ENCODE measurements at places on chromosomes 13 and 19.

GRCh38 chr13:93814658-93815057 is 588.1 kb downstream of the GPC6 start:
- no peak for DNase-seq

DNA sequence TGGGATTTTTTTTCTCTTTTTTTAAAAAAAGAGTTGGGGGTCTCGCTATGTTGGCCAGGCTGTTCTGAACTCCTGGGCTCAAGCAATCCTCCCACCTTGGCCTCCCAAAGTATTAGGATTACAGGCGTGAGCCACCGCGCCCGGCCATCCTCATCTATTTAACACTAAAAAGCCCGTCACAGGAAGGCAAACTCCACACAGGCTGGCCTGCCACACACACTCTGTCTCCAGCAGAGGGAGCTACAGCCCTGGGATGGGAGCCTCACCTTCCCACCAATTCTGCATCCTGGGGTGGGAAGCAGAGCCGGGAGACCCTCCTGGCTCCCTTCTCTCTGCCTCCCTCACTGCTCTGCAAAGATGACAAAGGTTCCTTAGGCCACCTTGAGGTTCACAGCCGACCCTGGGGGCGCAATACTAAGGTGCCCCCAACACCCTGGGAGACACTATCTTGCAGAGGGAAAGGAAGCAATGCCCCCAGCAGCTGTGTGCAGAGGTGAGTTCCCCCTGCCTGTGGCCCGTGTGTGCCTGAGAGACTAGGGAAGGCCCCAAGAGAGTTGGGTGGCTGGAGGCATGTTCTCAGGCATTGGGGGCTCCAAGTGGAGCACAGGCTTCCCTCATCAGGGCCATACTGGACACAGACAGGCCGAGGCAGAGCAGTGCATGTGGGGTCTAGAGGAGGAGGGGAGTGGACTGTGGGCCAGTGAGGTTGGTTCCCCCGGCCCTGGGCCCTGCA is 27.4 kb upstream of the TIMM44 start:
- DNase-seq = no peak

- DNase-seq = no peak
These were observed 21.0 kb downstream of the GRIK5 start for GRCh38 chr19:42048992-42049391.

- DNase-seq = no peak
These were observed 368.7 kb downstream of the LIG4 start for GRCh38 chr13:107846642-107847041.

DNA sequence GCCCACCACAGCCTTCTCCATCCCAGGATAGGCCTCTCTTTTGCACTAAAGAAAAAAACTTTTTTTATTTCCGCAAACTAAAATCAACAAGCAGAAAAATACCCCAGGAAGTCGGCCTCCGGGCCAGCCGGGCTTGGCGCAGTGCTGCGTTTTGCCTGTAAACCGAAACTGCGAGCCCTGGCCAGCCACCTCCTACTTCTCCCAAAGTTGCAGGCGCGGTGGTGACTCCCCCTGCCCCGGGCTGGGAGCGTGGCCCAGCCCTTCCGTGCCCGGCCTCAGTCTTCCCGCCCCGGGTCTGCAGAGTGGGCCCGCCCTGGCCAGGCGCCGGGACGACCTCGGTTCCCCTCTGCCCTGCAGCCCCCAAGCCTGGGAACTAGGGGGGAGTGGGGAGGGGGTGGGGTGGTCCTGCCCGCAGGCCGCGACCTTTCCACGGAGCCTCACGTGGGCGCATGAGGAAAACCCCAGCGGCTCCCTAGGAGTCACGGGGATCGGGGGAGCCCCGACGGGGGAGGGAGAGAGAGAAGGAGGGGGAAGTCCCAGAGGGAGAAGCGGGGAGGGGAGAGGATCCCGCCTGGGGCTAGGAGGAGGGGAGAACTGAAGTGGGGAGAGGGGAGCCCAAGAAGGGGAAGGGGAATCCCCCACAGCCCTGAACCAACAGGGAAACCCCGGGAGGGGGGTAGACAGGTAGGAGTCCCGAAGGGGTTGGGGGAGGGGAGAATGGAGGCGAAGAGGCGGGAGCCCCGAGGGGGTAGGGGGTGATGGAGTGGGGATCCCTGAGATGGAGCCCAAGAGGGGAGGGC is 3.0 kb downstream of the GADD45B start:
- DNase-seq = peak; percentile 63

DNA sequence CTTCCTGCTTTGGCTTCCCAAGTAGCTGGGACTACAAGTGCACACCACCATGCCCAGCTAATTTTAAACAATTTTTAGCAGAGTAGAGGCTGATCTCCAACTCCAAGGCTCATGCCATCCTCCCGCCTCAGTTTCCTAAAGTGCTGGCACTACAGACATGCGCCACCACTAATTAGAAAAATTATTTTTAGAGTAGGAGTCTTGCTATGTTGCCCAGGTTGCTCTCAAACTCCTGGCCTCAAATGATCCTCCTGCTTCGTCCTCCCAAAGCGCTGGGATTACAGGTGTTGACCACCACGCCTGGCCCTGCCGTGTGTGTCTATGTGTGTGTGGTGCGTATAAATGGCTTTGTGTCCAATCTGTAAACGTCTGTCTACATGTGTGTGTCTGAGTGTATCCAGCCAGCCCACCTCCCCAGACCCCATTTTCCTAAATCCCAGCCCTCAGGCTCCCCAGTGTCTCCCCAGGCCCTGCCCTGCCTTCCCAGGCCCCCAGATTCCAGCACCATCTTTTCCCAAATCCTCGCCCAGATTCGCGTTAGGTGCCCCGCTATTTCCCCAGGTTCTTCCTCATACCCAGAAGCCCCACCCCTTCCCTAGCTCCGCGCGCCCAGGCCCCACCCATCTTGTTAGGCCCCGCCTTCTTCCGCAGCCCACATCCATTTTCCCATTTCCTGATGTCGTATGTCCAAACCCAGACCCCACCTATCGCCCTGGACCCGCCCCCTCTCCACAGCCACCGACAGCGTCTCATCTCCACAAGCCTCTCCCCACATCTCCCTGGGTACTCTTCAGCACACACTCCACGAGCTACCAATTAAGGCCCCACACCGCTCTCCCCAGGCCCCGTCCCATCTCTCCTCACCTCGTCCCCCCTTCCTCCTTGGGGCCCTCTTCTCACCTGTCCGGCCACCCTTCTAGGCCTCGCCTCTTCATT is 24.9 kb downstream of the SLC8A2 start:
- no peak for DNase-seq

GRCh38 chr19:30668521-30669155 is 296.5 kb downstream of the ZNF536 start:
- DNase-seq = no peak

GRCh38 chr13:50369646-50370045 is 354.4 kb downstream of the KCNRG start:
- no peak for DNase-seq

DNA sequence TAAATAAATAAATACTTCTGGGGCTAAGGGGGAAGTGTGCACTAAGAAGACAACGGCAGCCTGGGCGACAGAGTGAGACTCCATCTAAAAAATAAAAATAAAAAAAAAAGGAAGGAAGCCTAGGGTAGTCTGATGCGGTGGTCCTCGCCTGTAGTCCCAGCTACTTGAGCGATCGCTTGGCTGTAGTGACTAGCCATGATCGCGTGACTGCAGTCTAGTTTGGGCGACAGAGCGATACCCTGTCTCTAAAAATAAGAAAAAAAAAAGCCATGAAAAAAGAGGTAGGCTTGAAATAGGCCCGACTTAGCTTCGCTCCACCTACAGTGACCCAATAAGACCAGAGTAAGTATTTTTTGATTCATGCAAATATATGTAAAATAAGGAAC is 661 bp upstream of the BABAM1 start:
- DNase-seq = no peak

- DNase-seq = no peak
These were observed 93.8 kb downstream of the CRYL1 start for GRCh38 chr13:20431687-20432384.

DNA sequence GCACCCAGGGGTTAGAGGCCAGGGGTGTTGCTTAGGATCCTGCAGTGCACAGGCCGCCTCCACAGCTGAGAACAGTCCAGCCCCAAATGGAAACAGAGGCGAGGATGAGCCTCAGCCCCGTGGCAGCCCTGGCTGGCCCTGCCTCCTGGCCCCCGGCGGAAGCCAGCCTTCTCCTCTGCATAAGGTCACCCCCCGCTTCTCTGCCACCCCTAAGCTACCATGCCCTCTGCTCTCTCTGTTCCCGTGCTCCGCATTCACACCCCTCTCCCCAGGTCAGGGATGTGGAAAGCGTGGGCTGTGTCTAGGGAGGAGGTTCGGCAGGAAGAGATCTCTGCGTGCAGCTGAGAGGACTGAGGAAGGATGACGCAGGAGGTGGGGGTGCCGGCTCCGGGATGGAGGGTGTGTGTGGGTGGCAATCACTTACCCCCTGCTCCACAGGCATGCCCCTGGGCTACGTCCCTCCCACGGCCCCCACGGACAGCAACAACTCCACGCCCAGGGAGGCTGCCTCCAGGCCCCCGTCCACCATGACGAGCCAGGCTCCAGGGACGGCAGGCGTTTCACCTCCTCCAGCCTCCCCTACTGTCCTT is 6.0 kb downstream of the SSC5D start:
- DNase-seq = no peak

DNA sequence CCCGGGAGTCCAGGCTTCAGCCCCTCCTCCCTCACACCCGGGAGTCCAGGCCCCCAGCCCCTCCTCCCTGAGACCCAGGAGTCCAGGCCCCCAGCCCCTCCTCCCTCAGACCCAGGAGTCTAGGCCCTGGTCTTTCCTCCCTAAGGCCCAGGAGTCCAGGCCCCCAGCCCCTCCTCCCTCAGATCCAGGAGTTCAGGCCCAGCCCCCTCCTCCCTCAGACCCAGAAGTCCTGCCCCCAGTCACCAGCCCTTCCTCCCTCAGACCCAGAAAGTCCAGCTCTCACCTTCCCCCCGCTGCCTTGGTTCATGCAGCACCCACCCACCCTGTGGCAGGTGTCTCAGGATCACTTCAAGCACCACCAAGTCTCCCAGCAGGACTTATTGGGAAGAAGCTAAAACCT is 14.1 kb downstream of the CYTH2 start:
- DNase-seq = no peak

- no peak for DNase-seq
These were observed 403.1 kb downstream of the SPRY2 start for GRCh38 chr13:79937771-79938216.

Data from epithelial cell of prostate (primary cell).